ENCODE measurements at places on chromosomes 2 and 18. TPM values are rescaled to one million over a fixed set of nuclear protein-coding genes. Genes with fewer than 3 reads are reported as not detected.

Gene LHCGR
- total RNA-seq = not detected

Gene DTNB
- 9.6 TPM for total RNA-seq

Gene MLPH
- 256 TPM for total RNA-seq

Gene SLC11A1
- total RNA-seq = 0.28 TPM

Gene HOXD9
- total RNA-seq = 1.7 TPM

Gene DNAJB2
- 54.5 TPM for total RNA-seq

Gene POMC
- not detected for total RNA-seq

Gene UGT1A7
- 6.0 TPM for total RNA-seq
